ENCODE measurements at places on chromosomes 13 and 19.

DNA sequence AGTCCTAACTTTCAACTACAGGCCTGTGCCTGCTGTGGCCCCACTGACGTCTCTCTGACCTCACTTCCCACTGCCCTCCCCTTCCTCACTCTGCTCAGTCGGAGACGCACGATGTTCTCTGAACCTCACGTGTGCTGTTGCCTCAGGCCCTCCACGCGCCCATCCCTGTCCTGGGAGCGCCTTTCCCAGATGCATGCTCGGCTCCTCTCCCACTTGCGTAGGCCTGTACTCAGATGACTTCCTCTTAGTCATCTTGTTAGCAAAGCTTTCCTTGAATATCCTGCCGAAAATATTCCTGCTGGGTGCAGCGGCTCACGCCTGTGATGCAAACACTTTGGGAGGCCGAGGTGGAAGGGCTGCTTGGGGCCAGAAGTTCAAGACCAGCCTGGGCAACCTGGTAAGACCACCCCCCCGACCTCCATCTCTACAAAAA lies 9.3 kb upstream of the SYT5 start:
- DNase-seq: no peak

- no peak for DNase-seq
Measured at GRCh38 chr13:99022941-99023340, 45.1 kb upstream of the DOCK9 start.

- peak; percentile 72 for DNase-seq
Measured at GRCh38 chr13:67230404-67231288, 510 bp upstream of the PCDH9 start.

DNA sequence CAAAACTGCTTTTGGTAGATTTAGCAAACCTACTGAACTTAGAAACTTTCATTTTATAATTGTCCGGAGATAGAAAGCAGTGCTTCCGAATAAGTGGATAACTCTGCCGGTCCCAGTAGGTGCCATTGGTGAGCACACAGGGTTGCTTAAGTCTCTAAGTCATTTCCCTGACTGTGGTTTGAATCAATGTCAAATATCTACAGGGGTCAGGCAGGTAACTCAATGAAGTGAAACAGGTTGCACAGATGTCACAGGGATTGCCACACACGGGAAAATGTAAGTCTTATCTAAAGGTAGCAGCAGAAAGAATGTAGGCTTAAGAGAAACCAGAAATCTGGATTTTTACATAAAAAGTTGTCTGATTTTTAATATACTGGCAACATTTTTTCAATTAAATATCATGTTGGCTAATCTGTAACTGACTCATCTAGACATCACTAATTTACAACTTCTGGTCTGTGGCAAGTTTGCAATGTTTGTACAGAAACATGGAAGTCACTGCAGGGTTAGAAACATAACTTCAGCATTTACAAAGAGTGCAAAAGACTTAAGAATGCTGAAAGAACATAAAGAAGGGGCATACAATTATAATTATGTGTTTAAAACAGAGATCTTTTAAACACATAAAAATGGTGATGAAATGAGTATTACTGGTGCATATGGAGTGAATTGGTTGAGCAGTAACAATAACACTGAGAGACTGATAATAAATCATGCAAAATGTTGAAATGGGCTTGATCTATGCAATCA lies 14.3 kb upstream of the LRRC63 start:
- no peak for DNase-seq

DNA sequence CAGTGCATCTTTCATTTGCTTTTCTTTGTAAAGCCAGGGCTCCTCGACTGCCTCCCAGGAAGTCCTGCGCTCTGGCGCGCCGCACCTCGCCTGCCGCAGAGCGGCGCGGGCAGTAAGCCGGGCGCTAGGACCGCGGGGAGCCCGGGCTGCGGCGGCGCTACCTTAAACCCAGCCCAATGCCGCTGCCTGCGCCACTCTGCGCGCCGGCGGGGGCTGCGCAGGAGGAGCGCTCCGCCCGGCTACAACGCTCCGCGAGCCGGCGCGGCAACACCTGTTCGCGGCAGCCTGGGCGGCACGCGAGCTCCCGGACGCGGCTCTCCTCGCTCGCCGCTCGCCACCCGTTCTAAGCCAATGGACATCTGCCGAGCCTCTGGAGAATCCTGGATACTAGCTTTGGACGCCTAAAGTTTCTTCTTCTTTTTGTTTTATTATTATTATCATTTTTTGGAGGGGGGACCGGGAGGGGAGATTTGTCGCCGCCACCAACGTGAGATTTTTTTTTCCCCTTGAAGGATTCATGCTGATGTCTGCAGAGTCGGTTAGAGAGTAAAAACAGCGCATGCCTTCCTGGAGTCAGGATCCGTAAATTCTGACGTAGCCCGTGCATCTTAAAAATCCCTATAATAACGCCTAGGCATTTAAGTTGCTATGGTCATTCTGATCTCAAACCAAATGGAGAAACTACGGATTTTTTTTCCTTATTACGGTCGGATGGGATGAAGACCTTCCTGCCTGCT lies at the start of gene FGF9:
FGF9 (plus strand) TSS at position 191 of the 737 bp plus-strand sequence. CDS start 840 bp downstream, outside the sequence.
- DNase-seq: peak; percentile 60

DNA sequence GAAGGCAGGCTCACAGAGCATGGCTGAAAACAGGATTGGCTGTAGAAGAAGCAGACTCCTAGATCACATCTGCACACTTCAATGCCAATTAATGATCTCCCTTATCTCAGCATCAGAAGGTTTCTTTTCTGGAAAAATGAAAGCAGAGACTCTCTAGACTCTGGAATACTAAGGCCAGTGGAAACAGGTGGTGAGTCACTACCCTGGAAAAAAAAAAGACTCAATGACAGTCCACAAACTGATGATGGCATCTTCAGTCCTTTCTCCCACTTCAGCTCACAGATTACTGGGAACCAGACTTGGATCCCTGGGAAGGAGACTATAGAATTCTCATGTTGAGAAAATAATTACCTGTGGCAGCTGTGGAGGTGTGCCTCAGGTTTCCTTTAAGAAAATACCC lies 47.5 kb upstream of the MBNL2 start:
- DNase-seq: no peak

- DNase-seq: no peak
Measured at GRCh38 chr13:33310245-33311038, 24.9 kb upstream of the STARD13 start.

- no peak for DNase-seq
Measured at GRCh38 chr13:44352671-44353070, 21.0 kb upstream of the SERP2 start.

- no peak for DNase-seq
Measured at GRCh38 chr13:23868521-23868920, 20.7 kb downstream of the MIPEP start.

DNA sequence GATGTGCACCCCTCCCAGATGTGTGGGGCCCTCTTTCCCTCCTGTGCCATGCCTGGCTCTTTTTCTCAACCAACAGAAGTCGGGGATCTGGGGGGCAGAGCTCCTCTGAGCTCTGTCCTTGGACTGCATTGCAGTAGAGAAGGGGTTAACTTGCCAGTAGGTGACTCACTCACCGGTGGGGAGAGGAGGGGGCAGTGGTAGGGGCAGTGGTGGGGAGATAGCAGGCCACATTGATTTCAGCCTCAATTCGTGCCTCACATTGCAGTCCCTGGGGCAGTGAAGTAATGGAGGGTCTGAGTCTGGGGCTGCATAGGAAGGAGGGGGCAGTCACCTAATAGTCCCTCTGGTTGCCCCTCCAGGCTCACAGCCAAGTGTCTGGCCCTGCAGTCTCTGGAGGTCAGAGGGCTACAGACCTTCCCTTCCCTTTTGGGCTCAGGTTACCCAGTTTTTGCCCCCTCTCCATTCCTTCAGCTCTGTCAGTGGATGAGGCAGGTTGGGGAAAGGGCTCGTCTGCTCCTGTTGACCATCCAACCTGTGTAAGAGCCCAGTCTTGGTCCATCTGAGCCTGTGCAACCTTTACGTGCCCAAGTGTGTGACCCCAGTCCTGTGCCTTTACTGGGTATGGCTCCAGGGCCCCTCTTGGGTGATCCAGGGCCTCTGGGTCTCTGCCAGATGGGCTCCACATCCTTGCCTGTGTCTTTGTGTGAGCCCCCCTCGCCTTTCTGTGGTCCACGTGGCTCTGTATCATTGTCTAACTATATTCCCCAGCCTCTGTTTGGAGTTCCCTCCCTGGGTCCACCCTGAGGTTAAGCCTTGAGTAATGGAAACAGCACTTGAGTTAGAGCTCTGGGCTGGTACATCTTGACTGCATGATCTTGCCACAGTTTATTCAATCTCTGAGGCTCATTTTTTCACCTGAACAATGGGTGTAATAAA lies 13.0 kb downstream of the CIC start:
- DNase-seq: no peak

- no peak for DNase-seq
Measured at GRCh38 chr13:35139591-35139990, 197.5 kb downstream of the NBEA start.

DNA sequence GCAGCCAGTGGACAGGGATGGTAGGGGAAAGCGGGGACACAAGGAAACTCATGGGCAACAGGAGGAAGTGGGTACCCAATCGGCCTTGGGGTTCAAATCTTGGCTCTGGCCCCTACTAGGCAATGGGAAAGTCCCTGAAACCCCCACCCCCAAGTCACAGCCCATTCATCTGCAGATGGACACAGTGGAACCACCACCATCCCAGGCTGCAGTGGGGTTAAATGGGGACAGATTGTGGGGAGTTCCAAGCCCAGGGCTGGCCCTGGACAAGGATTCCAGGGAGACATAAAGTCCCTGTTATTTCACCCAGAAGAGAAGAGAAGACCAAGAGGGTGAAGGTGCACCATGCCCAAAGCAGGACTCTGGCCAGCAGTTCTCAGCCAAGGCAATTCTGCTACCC lies 48.5 kb downstream of the CPAMD8 start:
- no peak for DNase-seq

- no peak for DNase-seq
Measured at GRCh38 chr13:106373304-106373988, 162.0 kb downstream of the EFNB2 start.

GRCh38 chr13:92677571-92677970 lies 549.0 kb upstream of the GPC6 start:
- DNase-seq: no peak

- peak; percentile 54 for DNase-seq
Measured at GRCh38 chr13:48156466-48156865, 61.6 kb upstream of the MED4 start.

DNA sequence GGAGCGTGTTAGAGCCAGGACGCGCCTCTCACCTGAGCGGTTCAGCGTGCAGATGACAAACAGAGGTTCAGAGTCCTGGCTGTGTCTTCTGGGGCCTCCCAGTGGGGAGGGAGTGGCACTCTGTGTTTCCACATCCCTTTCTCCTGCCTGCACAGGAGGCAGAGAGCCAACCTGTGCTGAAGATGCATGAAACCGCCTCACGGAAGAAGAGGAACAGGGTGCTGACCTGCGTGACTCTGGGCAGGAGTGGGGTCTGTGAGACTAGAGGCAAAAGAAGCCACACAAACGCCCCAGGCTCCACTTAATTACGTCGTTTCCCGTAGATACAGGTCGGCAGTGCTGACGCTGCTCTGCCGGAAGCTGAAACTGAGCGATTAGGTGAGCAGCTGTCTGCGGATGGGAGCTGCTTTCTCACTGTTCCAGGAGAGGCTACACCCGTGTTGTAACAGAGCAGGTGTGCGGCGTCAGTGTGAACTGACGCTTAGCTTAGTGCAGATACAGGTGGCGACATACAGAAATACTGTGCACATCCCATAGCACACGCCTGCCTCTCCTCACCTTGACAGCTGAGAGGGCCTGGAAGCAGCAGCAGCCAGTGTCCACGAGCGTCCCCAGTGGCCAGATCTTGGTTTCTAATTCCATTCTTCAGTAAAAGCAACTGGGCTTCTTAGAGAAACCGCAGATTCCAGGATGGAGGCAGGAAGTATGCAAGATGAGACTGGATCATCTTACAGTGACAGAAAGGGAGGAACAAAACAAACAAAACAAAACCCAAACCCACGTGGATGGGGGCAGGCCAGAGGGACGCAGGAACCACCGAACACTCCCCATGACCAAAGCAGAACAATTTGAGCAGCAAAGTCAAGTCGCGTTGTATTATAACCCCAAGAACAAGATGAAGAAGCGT lies 37.7 kb upstream of the MCF2L start:
- DNase-seq: no peak

GRCh38 chr13:35927567-35928021 lies 203.6 kb downstream of the DCLK1 start:
- DNase-seq: no peak
